HTR-8/SVneo (cell line): ENCODE measurements at places on chromosomes 13 and 19.

DNA sequence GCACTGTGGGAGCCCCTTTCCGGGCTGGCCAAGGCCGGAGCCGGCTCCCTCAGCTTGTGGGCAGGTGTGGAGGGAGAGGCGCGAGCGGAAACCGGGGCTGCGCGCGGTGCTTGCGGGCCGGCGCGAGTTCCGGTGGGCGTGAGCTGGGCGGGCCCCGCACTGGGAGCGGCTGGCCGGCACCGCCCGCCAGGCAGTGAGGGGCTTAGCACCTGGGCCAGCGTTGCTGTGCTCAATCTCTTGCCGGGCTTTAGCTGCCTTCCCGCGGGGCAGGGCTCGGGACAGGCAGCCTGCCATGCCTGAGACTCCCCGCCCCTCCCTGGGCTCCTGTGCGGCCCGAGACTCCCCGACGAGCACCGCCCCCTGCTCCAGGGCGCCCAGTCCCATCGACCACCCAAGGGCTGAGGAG, 405.2 kb upstream of the PRR20A start:
- DNase-seq = no peak

- DNase-seq = no peak
Observed at GRCh38 chr19:30360376-30361106, 11.6 kb upstream of the ZNF536 start.

- peak; percentile 68 for DNase-seq
Observed at GRCh38 chr19:34364830-34365462, at the start of gene GPI. TSS of gene GPI (plus strand) at chr19:34365196. CDS start at chr19:34365267, 71 bp downstream.

DNA sequence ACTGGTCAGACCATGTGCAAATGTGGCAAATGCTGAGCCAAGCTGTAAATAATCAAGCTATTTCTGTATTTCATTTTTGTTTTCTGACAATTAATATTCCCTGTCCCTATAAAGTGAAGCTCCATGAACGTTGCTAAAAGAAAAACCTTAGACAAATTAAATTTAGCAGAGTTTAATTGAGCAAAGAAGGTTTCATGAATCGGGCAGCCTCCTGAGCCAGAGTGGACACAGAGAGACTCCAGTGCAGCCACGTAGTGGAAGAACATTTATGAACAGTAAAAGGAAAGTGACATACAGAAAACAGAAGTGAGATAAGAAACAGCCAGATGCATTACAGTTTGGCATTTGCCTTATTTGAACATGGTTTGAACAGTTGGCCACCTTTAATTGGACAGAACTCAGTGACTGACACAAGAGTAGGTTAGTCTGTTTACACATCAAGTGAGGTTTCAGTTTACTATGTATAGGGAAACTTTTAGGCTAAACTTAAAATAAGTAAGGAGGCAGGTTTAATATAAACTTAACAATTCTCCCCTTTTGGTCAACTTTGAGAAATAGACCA, 69.7 kb downstream of the UFM1 start:
- DNase-seq = no peak

DNA sequence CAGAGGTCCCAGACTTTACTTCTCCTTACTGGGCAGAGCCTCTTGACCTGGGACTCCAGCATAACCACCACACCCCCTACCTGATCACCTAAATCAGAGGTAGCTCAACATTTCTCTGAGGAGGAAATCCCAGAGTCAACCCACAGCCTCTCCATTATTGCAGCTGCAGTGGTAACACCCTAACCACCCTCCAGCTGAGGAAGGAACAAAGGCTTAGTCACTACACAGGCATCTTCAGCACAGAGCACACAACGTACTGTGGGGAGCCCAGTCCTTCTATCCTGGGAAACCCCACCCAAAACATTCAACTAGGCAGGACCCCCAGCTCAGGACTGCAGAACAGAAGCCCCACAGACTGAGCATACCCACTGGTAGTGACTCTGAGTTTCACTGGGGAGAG, 824.7 kb upstream of the SLITRK5 start:
- no peak for DNase-seq

DNA sequence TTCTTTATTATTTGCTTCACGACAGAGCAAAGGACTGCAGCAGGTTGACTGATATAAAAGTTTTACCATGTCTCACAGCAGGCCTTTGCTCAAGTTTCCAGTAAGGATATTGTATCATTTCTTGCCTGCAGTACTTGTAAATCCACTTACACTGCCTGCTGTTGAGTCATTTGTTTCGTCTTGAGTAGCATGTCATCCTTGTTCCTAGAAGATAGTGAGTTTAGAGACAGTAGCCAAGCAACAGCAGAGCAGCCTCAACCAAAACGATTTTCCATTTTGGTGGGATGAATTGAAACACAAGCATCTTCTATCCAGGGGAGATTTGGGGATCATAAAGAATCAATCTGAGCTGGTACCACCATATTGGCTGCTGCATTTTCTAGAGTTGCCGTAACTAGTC, 24.0 kb upstream of the ALOX5AP start:
- no peak for DNase-seq

DNA sequence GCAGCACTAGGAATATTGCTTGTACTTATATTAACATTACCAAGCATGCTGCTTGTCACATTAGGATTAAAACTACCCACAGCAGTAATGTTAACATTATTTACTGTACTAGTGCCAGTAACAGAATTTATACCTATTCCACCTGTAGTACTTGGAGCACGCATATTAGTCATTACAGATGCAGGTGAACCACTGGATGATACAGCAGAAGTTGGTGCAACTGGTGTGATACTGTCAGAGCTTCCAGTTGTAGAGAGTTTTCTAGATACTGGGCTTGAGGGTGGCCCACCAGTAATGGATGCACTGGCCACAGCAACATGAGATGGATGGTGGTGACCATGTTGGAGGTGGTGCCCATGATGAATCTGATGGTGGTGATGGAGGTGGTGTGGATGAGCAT, 1.1 kb downstream of the TSC22D1 start:
- DNase-seq = no peak

DNA sequence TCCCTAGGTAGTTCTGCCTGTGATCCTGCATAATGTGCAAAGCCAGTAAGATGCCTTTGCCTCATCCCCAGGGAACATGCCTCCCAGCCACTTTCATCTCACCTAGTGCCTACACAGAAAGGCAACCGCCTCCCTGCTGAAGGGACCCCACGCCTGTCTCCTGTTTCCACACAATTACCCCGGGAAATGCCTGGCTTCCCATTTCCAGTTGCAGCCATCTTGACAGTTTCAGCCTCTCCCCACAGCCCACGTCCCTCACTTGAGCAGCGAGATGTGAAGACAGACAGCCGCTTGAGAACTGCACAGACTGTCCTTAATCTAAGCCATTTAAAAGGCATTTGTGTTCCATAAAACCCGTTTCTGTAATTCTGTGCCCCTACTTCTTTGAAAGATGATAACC, 4.7 kb upstream of the UQCRFS1 start:
- no peak for DNase-seq

GRCh38 chr13:27842571-27842970, 50.3 kb downstream of the GSX1 start:
- no peak for DNase-seq

GRCh38 chr19:34109596-34109995, 62.7 kb upstream of the LSM14A start:
- DNase-seq = no peak

- DNase-seq = no peak
Observed at GRCh38 chr13:107104631-107105030, 536.7 kb upstream of the ARGLU1 start.

- DNase-seq = no peak
Observed at GRCh38 chr19:46489445-46490272, 6.0 kb downstream of the PNMA8B start.

DNA sequence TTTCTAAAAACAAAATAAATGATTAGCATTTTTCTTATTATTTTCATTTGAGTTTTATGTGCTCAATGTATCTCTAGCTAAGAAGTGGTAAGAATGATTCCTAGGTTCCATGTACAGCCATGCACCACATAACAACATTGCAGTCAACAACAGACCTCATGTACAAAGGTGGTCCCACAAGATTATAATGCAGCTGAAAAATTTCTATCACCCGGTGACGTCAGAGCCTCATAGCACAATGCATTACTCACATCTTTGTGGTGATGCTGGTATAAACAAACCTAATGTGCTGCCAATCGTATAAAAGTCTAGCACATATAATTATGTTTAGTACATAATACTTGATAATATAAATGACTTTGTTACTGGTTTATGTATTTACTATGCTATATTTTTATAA, 120.5 kb downstream of the SLC7A1 start:
- DNase-seq = no peak

DNA sequence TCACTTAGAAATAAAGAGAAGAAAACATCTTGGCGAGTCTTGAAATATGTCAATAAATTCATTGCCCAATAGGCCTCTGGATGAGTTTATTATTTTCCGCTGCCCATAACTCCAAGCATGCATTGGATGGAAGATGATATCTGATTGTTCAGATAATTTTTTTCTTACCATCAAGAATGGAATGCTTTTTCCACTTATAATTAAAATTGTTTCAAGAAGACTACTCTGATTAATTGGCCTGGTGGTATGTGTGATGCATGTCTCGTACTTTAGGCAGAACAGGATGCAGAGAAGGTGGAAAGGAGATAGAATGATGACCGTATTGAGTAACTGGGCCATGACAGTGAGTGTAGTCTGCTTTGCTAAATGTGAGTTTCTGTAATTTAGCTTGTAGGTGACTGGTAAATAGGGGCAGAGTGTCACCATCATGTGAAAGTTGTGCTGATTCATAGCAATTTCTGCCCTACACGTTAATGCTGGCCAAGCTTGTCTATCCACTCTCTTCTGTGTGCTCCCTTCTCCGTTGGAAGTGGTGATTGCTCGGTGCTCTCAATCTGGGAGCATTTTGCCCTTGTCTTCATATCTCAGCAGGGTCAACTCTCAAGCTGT, 13.5 kb upstream of the SPATA13 start:
- DNase-seq = no peak

GRCh38 chr13:94878602-94879165, 166.3 kb upstream of the SOX21 start:
- no peak for DNase-seq

DNA sequence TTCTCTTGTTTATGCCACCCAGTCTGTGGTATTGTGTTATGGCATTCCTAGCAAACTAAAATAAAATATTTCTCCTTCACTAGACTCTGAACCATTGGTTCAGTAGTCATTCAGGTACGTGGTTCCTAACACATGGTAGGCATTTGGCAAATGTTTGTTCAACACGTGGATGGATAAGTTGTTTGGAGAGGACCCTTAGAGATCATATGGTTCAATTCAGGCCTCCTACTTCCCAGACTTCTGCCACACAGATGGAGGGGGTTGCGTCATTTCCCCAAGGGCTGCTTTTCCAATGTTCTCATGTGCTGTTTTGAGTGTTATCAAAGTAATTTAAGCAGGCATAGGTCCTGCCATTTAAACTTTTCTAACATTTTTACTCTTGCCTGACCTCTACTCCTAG, 6.7 kb downstream of the CXCL17 start:
- no peak for DNase-seq

DNA sequence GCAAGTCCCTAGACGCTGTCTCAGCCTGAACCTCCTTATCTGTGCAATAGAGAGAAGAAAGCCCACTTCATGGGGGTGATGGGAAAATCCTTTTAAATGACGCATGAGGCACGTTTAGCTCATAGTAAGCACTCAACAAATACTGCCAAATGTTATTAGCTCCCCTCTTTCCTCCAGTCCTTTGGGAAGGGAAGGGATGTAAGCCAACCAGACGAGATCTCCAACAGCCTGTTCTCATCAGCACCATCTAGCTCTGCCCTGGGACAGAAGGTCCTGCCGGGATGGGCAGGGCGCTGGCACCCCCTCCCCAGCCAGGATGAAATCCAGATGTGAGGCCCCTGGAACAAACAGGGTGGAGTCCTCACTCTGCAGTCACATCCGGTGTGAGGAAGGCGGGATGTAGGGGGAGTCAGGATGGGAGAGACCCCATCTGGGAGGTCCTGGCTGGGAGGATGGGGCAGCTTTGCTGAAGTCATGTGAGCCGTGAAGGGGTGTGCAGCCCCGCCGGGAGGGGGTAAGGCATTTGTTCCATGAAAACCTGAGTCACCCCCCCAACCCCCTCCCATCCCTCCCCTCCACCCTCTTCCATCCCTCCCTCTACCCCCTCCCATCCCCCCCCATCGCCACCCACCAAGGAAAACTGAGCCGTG, 4.6 kb downstream of the S1PR2 start:
- no peak for DNase-seq

DNA sequence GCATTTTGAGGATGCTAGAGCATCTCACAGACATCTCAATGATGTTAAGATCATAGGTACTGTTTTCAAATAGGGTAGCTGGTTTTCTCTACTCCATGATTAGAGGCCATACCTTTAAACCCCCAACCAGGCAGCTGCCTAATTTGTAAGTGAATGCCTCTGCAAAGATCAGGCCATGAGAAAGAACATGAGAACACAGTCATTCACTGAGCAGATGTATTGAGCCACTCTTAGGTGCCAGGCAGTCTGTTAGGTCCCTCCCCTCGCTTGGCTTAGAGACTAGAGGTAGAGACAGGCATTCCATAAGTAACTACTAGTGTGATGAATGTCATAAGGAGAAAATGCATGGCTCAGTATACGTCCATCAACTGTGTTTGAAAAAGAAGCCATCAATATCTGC, 410.0 kb downstream of the FGF9 start:
- DNase-seq = no peak

DNA sequence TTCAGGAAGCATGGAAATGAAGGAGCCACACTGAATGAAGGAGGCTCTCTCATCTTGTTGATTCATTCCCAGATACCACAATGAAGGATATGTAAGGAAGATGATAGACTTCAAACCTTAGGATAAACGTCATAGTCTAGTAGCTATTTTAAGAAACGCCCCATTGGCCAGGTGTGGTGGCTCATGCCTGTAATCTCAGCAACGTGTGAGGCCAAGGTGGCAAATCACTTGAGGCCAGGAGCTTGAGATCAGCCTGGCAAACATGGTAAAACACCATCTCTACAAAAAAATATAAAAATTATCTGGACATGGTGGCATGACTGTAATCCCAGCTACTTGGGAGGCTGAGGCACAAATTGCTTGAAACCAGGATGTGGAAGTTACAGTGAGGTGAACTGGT, 17.1 kb upstream of the ZNF841 start:
- DNase-seq = no peak

DNA sequence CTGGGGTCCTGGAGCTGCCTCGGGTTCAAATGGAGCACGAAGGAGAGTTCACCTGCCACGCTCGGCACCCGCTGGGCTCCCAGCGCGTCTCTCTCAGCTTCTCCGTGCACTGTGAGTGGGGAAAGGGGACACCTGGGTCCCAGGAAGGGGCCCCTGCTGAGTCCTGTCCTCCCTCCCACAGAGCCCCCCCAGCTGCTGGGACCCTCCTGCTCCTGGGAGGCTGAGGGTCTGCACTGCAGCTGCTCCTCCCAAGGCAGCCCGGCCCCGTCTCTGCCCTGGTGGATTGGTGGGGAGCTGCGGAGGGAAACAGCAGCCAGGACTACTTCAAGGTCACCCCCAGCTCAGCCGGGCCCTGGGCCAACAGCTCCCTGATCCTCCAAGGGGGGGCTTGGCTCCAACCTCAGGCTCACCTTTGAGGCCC, 11.0 kb upstream of the SIGLEC11 start:
- no peak for DNase-seq

DNA sequence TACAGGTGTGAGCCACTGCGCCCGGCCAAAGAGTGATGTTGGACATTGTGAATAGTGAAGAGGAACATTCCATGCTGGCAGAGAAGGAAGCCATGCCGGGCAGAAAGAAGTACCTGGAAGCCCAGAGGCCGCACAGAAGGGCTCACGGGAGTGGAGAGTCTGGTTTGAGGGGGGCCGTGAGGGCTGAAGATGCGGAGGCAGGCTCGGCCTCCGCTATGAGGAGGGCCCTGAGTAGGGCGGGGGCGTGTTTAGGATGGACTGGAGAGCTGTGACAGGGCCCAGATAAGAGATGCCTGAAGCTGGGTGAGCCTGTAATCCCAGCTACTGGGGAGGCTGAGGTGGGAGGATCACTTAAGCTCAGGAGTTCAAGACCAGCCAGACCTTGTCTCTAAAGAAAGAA, 1.6 kb downstream of the JOSD2 start:
- DNase-seq = no peak

- DNase-seq = no peak
Observed at GRCh38 chr13:43676320-43676719, 110.5 kb downstream of the ENOX1 start.
